ENCODE measurements at places on chromosomes 11 and 22.

GRCh38 chr22:29627196-29627535, 23.7 kb downstream of the NF2 start:
- DNase-seq = no peak

GRCh38 chr11:71474141-71474770, 21.3 kb downstream of the NADSYN1 start:
- no peak for DNase-seq

DNA sequence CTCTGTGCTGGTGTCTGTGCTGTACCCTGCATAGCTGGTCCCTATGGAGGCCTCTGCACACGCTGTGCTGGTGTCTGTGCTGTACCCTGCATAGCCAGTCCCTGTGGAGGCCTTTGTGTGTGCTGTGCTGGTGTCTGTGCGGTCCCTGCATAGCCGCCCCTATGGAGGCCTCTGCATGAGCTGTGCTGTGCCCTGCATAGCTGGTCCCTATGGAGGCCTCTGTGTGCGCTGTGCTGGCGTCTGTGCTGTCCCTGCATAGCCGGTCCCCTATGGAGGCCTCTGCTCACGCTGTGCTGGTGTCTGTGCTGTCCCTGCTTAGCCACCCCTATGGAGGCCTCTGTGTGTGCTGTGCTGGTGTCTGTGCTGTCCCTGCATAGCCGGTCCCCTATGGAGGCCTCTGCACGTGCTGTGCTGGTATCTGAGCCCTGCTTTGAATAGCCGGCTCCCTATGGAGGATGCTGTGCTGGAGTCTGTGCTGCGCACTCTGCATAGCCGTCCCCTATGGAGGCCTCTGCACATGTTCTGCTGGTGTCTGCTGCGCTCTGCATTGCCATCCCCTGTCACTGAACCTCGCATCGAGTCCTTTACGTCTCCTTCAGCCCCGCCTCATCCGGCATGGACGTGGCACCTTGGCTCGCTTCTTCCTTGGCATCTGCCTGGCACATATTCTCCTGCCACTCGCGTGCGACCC, 6.2 kb downstream of the NADSYN1 start:
- no peak for DNase-seq

GRCh38 chr22:29394931-29395581, 6.7 kb upstream of the AP1B1 start:
- peak; percentile 43 for DNase-seq

GRCh38 chr22:48199667-48200066, 1437.2 kb downstream of the TBC1D22A start:
- DNase-seq = no peak

DNA sequence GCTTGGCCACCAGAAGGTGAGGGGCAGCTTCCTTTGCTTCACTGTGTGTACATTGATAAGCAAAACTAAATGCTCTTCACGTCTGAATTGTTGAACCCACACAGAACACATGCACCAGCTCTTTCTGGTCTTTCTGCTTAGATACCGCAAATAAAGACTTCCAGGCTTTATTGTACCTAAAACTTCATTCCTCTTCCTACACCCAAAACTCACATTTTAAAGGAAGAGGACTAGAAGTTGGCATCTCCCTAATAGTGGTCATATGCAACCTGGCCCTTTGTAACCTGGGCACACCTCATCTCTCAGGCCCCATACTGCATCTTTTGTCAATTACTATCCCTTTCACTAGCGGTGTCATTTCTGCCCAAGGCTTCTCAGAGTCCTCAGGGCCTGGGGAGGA, 5.9 kb downstream of the SLC17A6 start:
- DNase-seq = no peak

DNA sequence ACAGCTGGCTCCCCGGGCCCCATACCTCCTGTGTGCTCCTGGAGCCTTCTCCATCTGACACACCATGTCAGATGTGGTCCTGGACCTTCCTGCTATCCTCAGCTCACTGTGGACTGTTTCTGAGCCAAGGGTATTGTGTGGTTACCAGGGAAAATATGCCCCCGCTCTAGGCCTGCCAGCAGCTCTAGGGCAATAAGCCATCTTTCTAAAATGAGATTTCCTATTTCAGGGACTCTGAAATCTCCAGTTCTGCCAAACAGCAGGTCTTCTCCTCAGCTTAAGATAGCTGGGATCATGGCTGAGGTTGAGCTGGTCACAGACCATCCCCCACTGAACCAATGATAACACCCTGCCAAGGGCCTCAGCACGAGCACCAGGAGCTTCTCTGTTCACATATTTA, 227.6 kb downstream of the ST3GAL4 start:
- no peak for DNase-seq

GRCh38 chr22:45338795-45339194, 29.1 kb downstream of the FAM118A start:
- no peak for DNase-seq

DNA sequence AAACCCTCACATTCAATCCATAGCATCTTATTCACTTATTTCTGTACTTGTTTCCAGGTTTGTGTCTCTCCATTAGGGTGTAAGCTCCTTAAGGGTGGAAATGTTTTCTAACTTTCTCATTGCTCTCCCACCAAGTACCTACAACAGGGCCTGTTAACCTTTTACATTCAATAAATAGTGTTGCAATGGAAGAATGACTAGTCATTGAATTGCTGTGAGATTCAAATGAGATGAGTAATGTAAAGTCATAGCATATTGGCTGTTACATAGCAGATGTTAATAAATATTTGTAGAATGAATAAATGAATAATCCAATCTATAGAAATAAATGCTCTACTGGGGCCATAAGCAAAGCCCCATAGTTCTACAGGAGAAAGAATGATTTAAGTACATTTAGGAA, 75.4 kb upstream of the DDI1 start:
- no peak for DNase-seq

Measured in stimulated activated CD8-positive, alpha-beta memory T cell treated with anti-CD3 and anti-CD28 coated beads, Interleukin-2, amount 100 ng/mL, for 1 hour (primary cell).